Left lung (tissue), 14 donors: ENCODE measurements at places on chromosomes 12 and 14. TPM values are rescaled to one million over a fixed set of nuclear protein-coding genes. Genes with fewer than 3 reads are reported as not detected.

The SERPINA10 gene
- not detected for total RNA-seq

The TAMALIN gene
- 30.6 TPM for total RNA-seq

- no peak for DNase-seq
- no peaks in the 10 kb centered on the region for H3K27me3 ChIP-seq
- H3K36me3 ChIP-seq, result no peaks in the 10 kb centered on the region
- H3K4me1 ChIP-seq, result no peaks in the 10 kb centered on the region
- H3K4me3 ChIP-seq, result no peak overlapping the region
Observed at GRCh38 chr14:55718551-55718950, 138.5 kb downstream of the KTN1 start.

- H3K4me3 ChIP-seq, result no peak overlapping the region
- H3K36me3 ChIP-seq, result no peaks in the 10 kb centered on the region
- no peak for DNase-seq
- H3K27ac ChIP-seq, result peak overlapping the region; percentile 50
- H3K4me1 ChIP-seq, result no peaks in the 10 kb centered on the region
- no peaks in the 10 kb centered on the region for H3K27me3 ChIP-seq
Observed at GRCh38 chr14:24966579-24966964, 83.4 kb downstream of the STXBP6 start.

The MYBPC1 gene
- 0.06 TPM for total RNA-seq

DNA sequence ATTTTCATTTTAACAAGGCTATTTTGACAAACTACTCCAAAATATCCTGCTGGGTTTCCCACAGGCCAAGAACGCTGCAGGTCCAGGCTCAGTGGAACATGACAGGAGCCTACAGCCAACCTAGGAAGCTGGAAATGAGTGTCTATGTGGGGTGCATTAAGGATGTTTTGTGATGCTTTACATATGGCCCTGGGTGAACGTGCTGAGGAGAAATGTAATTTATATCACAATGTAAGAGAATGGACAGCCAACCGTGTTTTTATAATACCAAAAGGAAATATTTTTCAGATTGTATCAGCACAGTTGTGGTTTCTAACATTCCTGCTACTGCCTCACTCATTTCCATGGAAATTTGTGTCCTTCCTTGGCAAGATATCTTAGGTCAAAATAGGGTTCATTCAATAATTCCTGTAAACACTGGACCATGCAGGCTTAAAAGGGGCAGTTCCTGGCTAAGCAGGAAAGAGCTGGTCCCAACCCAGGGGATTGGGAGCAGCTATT, 51.5 kb downstream of the ST8SIA1 start:
- H3K4me3 ChIP-seq, result no peak overlapping the region
- no peaks in the 10 kb centered on the region for H3K36me3 ChIP-seq
- H3K27me3 ChIP-seq, result no peaks in the 10 kb centered on the region
- DNase-seq, result no peak
- peak overlapping the region; percentile 70 for H3K27ac ChIP-seq
- no peaks in the 10 kb centered on the region for H3K4me1 ChIP-seq

DNA sequence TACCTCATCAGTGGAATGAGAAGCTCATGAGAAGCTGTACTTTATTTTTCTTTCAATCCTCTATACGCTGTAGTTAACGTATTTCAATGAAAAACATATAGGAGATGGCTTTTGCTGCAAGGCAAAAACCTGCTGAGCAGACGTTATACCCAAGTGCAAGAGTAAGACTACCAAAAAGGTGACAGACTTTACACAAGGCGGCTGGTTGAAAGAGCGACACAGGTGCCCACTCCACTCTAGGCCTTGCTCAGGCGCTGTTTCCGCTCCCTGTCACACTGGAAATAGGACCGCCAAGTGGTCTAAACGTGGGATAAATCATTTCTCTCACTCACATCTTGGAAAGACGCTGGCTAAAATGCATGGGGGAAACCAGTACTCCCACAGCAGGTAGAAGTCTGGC, 54.5 kb downstream of the PPP2R5C start:
- no peak overlapping the region for H3K4me3 ChIP-seq
- DNase-seq, result peak; percentile 36
- H3K36me3 ChIP-seq, result no peaks in the 10 kb centered on the region
- H3K4me1 ChIP-seq, result peaks cover 13% of the 10 kb centered on the region
- no peak overlapping the region for H3K27ac ChIP-seq

DNA sequence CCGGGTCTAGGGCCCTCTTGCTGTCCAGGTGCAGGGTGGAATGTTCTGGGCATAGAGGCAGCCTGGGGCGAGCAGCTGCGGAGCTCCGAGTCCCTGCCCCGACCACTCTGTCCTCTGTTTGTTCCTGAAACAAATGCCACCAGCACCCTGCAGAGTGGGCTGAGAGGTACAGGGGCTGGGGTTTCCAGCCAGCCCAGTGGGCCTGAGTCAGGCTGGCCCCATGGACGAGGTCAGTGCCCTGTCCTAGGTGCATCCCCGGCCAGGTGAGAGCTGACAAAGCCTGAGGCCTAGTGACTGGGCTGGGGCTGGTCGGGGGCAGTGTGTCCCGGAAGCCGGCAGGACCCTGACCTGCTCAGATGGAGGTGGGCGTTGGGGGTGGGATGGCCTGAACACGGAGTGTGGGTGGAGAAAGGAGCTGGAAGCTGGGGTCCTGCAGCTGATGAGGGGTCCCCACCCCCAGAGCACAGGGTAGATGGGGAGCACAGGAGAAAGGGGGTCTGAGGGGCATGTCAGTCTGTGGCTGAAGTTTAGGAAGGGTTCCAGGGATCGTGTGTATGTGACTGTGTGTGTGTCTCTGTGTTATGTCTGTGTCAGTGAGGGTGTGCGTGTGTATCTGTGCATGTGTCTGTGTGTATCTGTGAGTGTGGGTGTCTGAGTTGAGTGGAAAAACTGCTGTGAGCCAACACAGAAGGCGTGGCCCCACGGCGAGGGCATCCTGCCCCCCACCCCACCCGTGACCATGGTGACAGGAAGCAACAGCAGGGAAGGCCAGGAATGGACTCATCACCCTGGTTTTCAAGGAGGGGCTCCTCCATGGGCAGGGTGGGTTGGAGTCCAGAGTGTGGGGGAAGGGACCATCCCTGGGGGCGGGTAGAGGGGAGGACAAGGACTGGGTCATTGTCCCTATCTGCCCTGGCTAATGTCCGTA, 2.4 kb upstream of the CRIP1 start:
- H3K4me1 ChIP-seq, result peaks cover 98% of the 10 kb centered on the region
- H3K27ac ChIP-seq, result peak overlapping the region; percentile 97
- H3K27me3 ChIP-seq, result no peaks in the 10 kb centered on the region
- DNase-seq, result no peak
- H3K4me3 ChIP-seq, result no peak overlapping the region

DNA sequence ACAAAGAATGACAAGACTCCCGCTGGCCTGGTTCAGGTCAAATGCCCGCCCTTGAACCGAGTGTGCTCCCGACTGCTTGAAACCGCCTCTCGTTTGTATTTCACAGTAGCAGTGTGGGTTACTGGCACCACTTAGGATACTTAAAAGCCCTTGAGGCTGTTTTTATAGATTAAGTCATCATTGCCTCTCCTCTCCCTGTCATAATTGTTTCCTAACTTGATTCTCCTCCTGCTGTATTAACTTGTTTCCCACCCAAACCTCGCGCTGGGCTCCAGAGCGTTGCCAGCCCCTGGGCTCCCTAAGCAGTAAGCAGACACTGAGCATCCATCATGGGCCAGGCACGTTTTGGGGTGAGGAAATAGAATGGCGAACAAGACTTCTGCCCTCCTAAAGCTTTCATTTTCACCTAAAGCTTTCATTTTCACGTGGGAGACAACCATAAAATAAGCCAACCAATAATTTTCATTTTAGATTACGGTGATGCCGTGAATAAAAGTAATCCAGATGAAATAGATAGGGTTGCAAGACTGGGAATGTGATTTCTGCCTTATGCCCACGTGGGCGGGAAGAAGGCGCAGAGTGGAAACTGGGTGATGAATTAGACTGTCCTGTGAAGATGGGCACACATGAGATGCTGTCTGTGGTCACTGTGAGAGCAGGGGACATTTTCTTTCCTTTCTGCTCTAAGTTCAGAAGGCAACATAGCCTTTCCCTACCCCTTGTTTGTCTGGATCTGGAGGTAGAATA, 97.5 kb downstream of the PPP2R5C start:
- H3K27me3 ChIP-seq, result no peaks in the 10 kb centered on the region
- DNase-seq, result peak; percentile 47
- peaks cover 8% of the 10 kb centered on the region for H3K36me3 ChIP-seq
- no peak overlapping the region for H3K4me3 ChIP-seq
- H3K4me1 ChIP-seq, result peaks cover 54% of the 10 kb centered on the region
- H3K27ac ChIP-seq, result peak overlapping the region; percentile 58

GRCh38 chr12:90995010-90995409, 9.8 kb downstream of the EPYC start:
- H3K36me3 ChIP-seq, result no peaks in the 10 kb centered on the region
- H3K4me3 ChIP-seq, result no peak overlapping the region
- peak; percentile 51 for DNase-seq
- no peaks in the 10 kb centered on the region for H3K27me3 ChIP-seq
- H3K4me1 ChIP-seq, result no peaks in the 10 kb centered on the region

The RFLNA gene
- total RNA-seq, result 1.4 TPM

GRCh38 chr14:101183376-101184103, 280.0 kb upstream of the RTL1 start:
- no peak overlapping the region for H3K27ac ChIP-seq
- peaks cover 10% of the 10 kb centered on the region for H3K27me3 ChIP-seq
- no peaks in the 10 kb centered on the region for H3K36me3 ChIP-seq
- no peak overlapping the region for H3K4me3 ChIP-seq
- peak; percentile 31 for DNase-seq

- H3K4me1 ChIP-seq, result no peaks in the 10 kb centered on the region
- DNase-seq, result no peak
- H3K4me3 ChIP-seq, result no peak overlapping the region
- H3K27me3 ChIP-seq, result no peaks in the 10 kb centered on the region
- no peaks in the 10 kb centered on the region for H3K36me3 ChIP-seq
- no peak overlapping the region for H3K27ac ChIP-seq
Observed at GRCh38 chr12:59158066-59158465, 237.8 kb upstream of the LRIG3 start.

The L2HGDH gene
- 4.6 TPM for total RNA-seq

The TTC9 gene
- total RNA-seq, result 9.2 TPM

- peak overlapping the region; percentile 69 for H3K27ac ChIP-seq
- peaks cover 6% of the 10 kb centered on the region for H3K4me1 ChIP-seq
- H3K4me3 ChIP-seq, result no peak overlapping the region
- H3K36me3 ChIP-seq, result peaks cover 30% of the 10 kb centered on the region
Observed at GRCh38 chr12:121288158-121288845, 8.2 kb downstream of the CAMKK2 start.

The OTUB2 gene
- total RNA-seq, result 1.5 TPM

DNA sequence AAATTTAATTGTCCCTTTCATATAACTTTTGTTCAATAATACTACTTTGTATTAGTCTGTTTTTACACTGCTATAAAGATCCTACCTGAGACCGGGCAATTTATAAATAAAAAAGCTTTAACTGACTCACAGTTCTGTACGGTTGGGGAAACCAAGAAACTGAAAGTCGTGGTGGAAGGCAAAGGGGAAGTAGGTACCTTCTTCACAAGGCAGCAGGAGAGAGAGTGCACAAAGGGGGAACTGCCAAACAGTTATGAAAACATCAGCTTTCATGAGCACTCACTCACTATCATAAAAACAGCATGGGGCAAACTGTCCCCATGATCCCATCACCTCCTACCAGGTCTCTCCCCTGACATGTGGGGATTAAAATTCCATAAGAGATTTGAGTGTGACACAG, 1069.0 kb downstream of the FSCB start:
- H3K27ac ChIP-seq, result no peak overlapping the region
- DNase-seq, result no peak
- H3K4me3 ChIP-seq, result no peak overlapping the region
- no peaks in the 10 kb centered on the region for H3K4me1 ChIP-seq

The PTGR2 gene
- total RNA-seq, result 10.0 TPM

The GPRC5D gene
- total RNA-seq, result not detected

DNA sequence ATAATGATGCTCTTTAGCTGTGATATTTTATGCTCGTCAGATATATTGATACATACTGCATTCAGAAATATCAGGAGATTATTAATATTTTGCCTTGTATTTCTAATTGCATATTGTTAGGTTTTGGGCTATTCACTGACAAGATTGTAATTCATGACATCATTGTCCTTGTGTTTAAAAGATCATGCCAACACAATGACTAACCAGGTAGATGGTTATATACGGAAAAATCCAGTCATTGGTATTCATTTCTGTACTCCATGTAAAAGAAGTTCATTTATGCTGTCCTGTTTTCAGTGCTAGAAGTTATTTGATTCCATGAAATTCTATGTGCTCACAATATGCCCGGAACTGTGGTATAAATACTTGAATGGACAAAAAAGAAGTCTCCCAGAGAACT, 107.5 kb downstream of the KITLG start:
- no peaks in the 10 kb centered on the region for H3K4me1 ChIP-seq
- no peak overlapping the region for H3K4me3 ChIP-seq
- H3K27me3 ChIP-seq, result no peaks in the 10 kb centered on the region
- H3K36me3 ChIP-seq, result no peaks in the 10 kb centered on the region

The RPL10L gene
- total RNA-seq, result not detected
